ENCODE measurements at places on chromosomes 2 and 18.

GRCh38 chr2:68452158-68452900 lies 14.8 kb downstream of the FBXO48 start:
- DNase-seq = no peak

GRCh38 chr2:134975281-134976009 lies 56.8 kb downstream of the CCNT2 start:
- no peak for DNase-seq

DNA sequence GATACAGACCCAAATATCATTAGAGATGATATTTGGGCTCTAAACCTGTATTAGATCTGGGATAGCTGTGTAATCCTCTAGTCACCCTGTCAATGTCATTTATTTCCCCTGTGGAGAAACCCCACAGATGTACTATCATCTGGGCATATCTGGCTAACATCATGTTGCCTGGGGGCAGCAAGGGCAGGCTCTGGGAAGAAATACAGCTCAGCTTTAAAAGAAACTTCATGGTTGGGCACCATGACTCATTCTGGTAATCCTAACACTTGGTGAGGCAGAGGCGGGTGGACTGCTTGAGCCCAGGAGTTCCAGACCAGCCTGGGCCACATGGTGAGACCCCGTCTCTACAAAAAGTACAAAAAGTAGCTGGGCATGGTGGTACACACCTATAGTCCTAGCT lies 282.5 kb downstream of the SLC8A1 start:
- DNase-seq = no peak

DNA sequence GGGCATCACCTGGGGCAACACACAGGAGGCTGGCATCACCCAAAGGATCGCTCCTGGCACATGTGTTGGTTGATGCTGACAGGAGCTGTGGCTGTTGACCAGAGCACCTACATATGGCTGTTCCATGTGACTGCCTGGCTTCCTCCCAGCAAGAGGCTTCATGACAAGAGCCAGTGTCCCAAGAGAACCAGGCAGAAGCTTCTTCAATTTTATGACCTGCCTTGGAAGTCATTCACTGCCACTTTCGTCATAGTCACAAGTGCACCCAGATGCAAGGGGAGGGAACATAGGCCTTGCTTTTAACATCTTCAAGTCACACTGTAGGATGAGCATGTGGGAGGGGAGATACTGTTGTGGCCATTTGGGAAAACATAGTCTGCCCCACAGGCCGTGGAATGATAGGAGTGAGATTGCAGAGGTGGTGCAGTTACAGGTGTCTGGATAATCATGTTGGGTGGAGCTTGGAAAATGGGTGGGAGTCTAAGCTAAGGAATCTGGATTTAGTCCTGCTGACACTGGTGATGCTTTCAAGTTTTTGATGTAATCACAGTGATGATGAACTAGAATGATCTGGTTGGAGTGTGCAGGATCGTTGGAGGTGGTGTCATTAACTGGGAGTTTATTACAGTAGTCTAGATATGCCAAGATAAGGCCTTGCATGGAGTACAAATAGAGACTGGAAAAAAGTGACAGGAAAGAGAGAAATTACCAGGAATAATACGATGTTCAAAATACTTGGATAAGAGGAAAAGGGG lies 107.0 kb downstream of the RAPGEF4 start:
- DNase-seq = no peak

DNA sequence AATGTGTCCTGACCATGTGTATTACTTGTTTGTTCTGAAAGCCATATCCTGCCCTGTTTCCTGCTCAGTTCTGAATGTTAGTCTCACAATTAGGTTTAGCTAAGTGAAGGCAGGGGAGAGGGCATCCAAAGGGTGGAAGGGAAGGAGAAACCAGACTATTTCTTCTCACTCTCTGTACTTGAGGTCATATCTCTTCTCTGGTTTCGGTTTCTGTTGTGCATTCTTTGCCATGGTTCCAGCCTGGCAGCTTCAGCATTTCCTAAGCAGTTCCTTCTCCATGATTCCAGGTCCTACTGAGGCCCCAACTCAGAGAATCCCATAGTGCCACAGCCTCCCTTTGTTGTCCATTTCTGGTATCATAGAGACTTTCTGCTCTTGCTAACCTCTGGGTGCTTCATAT lies 40.3 kb upstream of the HNMT start:
- DNase-seq = no peak

- DNase-seq = no peak
Observed at GRCh38 chr2:236216711-236217110, 47.5 kb downstream of the ASB18 start.

DNA sequence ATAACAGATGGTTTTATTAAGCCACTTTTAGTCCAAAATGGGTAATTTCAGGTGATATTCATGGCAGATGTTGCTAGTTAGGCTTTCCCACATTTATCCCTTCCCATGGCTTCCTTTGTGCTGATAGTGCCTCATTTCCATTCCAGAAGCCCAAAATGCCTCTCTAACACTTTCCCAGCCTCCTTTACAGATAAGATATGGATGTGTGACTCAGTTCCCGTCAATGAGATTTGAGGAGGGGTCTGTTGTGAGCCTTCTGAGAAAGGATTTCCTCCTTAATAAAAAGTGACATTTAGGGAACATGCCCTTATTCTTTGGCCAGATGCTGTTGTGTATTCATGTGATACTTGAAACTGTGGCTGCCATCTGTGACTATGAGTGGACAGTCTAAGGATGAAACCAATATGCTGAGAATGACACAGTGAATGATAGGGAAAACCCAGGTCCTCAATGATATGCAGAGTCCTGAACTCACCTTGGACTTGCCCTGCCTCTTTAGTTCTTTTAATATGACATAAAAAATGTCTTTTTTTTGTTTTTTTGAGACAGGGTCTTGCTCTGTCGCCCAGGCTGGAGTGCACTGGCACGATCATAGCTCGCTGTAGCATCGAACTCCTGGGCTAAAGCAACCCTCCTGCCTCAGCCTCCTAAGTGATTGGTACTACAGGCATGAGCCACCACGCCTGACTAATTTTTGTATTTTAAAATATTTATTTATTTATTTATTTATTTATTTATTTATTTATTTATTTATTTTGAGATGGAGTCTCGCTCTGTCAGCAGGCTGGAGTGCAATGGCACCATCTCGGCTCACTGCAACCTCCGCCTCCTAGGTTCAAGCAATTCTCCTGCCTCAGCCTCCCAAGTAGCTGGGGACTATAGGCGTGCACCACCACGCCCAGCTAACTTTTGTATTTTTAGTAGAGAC lies 5.8 kb upstream of the ACSL3 start:
- DNase-seq = no peak

DNA sequence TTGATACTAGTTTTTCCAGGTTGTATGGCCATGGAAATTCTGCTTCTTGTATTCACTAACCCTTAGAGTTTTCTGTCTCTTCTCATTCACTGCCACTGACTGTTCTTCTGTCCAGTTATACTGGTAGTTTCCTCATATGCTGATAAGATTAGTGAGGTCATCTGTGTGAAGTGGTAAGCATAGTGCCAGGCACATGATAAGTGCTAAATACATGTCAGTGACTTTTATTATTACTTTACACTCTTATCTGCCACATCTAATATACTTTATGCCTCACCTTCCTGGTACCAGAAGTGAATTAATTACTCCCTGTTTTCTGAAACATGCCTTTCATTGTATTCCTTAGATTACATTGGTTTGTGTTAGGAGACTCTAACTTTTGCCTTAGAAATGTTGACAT lies 91.3 kb downstream of the NBEAL1 start:
- DNase-seq = no peak

- no peak for DNase-seq
Observed at GRCh38 chr2:172888714-172889669, 153.3 kb downstream of the RAPGEF4 start.

GRCh38 chr18:26908906-26909305 lies 43.4 kb upstream of the AQP4 start:
- no peak for DNase-seq

GRCh38 chr18:41886126-41886807 lies 68.8 kb upstream of the PIK3C3 start:
- no peak for DNase-seq

DNA sequence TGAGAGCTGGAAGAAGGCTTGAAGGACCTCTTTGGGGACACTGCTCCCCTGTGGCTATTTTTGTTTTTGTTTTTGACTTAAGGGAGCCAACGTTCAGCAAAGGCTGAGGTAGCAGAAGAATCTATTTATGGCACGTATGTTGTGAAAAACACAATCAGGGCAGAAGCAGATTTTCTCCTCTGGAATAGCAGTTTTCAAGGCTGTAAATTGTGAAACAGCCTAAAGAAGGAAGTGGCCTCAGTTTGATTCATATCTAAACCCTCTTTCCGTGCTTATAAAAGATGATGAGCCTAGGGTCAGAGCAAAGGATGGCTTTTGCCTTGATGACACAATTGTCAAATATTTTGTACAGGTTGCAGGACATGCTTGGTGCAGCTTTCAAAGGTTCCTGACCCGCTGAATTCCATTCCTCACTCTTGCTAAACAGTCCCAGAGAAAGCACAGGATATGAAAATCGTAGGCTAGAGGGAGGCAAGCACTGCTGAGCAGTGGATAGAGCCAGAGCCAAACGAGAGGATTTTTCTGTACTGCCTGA lies 106.2 kb upstream of the DLX2 start:
- peak; percentile 78 for DNase-seq

- DNase-seq = no peak
Observed at GRCh38 chr2:204645018-204645773, 99.9 kb downstream of the PARD3B start.

GRCh38 chr2:159982842-159983785 lies 79.3 kb downstream of the PLA2R1 start:
- peak; percentile 53 for DNase-seq

DNA sequence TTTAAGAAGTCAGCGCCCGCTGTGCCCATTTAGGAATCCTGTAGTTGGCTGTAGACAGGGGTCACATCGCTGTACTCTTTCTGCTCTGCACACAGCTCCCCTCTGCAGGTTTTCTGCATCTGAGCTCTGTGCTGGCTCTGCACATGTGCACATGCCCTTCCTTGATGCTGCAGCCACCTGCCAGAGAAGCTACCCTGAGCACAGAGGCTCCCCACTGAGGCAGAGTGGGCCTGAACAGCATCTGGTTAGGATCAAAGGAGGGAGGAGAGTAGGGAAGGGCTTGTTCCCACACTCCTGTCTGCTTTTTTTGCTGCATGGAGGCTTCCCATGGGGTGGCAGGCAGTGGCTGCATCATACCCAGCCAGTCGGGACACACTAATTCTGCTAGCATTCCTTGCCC lies 238.9 kb downstream of the FHOD3 start:
- no peak for DNase-seq

DNA sequence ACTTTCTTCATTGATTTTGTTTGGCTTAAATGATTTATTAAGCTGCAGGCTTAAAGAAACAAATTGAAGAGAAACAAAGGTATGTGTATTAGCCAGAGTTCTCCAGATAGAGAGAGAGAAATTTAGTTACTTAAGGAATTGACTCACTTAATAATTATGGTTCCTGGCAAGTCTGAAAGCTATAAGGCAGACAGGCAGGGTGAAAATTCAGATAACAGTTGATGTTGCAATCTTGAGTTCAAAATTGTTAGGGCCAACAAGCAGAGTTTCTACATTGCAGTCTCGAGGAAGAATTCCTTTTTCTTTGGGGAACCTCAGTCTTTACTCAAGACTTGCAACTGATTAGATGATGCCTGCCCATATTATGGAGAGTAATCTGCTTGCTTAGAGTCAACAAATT lies 593.5 kb downstream of the ADCYAP1 start:
- no peak for DNase-seq

GRCh38 chr2:157857881-157858280 lies 18.2 kb downstream of the ACVR1 start:
- no peak for DNase-seq

DNA sequence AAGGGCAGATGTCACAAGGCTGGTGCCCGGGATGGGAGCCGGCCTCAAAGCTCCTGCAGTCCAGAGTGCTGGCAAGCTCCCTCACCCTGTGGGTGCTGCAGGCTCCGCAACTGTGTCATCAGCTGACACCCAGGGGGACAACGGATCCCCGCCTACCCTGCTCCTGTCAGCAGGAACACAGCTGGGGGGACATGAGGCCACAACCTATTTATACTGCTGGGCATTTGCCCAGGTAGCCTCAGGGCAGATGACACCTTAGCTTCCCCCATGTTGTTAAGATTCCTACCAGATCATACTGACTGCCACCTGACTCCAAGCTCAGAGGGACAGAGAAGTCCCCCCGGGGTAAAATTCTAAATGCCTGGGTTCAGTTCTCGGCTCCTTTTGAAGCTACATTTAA lies 1.2 kb downstream of the ANKRD23 start:
- peak; percentile 39 for DNase-seq

DNA sequence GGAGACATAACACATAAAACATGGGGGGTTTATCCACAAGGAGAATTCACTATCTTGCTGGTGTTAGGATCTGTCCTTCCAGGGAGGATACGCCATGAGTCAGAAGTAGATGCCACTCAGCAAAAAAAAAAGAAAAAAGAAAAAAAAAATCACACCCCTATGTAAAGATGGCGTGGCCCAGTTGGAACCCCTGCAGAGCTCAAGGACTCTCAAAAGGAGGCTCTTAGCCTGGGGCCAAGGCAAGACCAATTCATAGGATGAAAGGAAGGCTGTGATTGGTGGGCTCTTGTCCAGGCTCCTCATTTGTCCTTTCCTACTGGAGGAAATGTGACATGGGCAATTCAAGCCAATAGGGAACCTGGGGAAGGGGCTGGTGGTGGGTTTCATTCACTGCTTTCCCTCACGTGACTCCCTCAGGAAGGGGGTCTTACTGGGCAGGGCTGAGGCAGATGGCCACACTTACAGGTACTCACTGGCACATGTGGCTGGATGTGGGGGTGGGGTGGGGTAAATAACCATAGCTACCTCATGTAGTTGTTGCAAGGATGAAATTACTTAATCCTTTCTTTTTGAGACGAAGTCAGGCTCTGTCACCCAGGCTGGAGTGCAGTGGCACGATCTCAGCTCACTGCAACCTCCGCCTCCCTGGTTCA lies 38.7 kb upstream of the HAAO start:
- DNase-seq = no peak

DNA sequence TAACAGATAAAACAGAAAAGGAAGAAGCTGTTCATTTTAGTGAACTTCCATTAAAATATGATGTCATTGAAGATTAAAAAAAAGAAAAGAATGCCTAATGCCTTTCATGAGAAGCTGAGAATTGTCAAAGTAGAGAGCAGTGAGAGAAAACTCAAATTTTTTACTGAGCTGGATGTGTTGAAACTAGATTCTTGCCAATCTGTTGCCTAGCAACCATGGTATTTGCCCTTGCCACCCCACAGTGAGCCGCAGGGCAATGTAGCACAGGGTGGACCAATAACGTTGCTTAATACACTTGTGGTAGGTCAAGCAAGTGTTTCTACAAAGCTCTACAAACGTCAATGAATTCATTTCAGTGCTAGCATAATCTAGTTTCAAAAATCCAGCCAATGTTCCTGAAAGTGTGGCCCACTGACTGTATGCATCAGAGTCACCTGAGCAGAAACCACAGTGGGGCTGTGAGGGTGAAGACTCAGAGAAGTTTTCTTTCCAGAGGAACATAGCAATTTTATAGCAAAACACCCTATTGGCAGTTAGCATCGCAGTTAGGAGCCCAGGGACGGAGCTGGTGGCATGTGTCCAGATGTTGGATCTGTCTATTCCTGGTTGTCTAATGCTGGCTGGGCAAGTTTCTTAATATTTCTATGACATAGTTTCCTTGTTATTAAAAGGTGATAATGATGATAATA lies 132.2 kb downstream of the DOCK10 start:
- peak; percentile 79 for DNase-seq

GRCh38 chr2:95234286-95234785 lies 27.0 kb downstream of the ZNF892 start:
- no peak for DNase-seq

Measured in osteoblast (primary cell).